ENCODE measurements at places on chromosomes 16 and 17. TPM values are rescaled to one million over a fixed set of nuclear protein-coding genes. Genes with fewer than 3 reads are reported as not detected.

The CCL13 gene
- total RNA-seq = not detected

The PRSS33 gene
- total RNA-seq = not detected

DNA sequence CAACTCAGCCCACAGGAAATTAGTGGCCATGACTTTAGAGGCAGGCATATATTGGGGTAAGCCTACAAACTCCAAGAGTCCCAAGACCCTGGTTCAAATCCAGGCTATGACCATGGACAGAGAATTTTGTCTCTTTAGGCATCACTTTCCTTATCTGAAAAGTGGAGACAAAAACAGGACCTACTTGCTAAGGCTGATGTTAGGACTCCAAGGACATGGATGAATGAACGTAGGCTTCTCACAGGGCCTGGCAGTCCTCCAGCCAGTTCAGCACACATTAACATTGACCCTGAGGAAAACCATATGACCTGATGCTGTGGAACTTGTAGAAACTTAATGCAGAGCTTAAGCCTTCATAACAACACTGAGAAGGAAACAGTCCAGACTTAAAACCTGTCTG, 1.4 kb downstream of the FKBP10 start:
- DNase-seq = no peak

DNA sequence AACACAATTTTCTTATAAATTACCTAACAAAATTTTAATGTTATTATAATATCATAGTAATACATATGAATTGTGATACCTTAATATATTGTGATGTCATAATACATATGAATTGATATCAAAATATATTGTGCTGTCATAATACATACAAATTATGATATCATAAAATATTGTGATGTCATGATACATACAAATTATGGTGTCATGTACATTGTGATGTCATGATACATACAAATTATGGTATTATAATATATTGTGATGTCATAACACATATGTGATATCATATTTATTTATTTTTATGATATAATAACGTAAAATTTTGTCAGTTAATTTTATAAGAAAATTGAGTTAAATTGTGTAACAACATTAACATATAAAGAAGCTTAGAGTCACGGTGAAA, 1927.2 kb downstream of the TP53TG3F start:
- DNase-seq = no peak

The ADORA2B gene
- total RNA-seq = 20.8 TPM

The FBXW10 gene
- total RNA-seq = not detected

DNA sequence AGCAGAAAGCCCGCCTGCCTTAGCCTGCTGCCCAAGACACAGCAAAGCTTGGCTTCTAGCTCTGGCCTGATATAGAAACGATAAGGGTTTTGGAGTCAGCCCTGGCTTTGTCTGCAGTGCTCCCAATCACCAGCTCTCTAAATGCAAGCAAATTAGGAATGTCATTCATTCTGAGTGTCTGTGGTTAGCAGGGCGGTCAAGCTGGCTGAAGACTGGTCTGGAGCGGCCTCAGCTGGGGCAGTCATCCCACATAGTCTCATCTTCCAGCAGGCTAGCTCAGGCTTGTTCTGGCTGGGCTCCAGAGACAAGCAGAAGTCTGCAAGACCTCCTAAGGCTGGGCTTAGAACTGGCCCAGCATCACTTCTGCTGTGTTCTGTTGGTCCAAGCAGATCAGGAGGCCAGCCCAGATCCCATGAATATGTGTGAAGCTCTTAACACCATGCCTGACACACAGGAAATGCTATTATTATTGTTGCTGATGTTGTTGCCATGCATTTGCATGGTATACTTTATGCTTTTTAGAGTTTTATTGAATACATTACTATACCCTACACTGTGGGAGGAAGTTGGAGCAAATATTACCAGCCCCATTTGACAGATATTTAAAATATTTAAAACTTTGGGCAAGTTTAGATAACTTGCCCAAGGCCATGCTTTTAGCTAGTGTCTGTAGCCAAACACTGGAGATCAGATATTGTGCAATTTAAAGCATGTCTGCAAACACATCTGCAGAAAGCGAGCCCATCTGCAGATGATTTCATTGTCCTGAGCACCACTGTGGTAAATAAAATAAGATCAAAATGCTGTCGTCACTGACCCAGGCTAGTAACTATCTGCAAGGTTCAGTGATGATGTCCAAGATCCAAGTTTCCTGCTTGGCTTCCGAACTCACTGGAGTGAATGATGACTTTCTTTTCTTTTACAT, 24.8 kb downstream of the TMC7 start:
- peak; percentile 93 for DNase-seq

DNA sequence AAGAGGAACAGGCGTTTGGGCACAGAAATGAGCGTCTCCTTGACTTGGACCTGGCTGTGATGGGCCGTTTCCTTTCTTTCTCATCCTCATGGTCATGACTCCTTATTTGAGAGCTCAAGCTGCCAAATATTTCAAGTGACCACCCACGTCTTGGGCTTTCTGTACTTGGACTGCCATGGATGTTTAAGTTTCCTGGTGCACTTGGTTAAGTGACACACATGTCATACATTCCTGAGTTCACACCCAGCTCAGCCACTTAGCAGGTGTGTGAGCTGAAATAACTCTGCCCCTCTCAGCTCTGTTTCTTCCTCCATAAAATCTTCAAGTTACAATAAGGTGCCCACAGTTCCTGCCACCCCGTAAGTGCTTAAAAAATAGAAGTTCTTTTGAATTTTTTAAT, 114.5 kb downstream of the CLEC16A start:
- no peak for DNase-seq

DNA sequence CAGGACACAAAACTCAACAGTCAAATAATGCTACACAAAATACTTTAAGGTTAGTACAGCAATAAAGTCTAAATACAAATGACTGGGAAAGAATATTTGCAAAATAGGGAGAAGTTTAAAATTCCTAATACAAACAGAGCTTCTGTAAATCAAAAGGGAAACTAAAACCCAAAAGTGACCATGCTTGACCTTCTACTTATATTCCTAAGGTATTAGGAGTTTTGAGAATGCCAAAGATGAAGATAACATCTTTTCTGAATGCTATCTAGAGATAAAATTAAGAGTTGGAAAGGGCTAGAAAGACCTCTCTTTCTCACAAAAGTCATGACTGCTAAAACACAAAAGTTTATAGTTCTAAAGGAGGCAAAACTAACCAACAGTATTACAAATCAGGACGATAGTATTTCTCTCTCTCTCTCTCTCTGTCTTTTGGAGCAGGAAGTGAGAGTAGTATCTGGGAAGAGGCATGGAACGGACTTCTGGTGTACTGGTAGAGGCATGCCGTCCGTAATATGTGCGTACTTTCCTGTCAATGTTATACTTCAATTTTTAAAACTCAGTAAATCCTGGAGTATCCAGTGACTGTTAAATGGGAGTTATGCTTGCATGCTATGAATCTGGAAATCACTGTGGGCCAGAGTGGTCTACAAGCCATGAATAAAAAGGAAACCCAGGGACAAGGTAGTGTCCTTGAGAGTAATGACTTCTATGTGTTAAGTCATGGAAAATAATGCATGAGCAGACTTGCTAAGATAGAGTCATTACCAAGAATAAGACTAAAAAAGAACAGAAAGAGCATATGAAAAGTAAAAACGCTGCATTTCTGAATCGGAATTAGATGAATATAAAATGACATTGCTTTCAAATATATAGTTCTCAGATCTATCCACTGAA, 49.7 kb upstream of the ANKFY1 start:
- DNase-seq = peak; percentile 15

- DNase-seq = peak; percentile 48
Measured at GRCh38 chr17:50381920-50382319, 8.9 kb downstream of the EME1 start.

DNA sequence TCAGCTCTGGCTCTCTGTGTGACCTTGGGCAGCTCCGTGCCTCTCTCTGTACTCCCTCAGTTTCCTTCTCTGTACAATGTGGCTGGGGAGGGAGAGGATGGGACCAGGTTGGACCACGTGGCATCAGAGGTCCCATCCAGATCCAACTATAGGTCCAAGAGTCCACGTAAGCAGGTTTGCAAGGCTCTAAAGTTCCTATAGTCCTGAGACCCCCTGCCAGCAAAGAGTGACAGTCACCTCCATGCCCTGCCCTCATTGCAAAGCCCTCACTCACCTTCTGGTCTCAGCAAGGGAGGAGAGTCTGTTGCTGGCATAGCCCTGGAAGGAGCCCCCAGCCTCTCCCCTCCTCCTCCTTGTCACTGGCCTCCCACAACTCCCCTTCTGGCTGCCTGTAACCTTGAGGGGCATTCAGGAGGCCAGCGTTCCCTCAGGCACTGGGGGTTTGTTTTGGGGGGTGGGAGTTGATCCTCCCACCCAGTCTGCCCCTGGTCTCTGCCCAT, 6.1 kb upstream of the DRC7 start:
- no peak for DNase-seq

DNA sequence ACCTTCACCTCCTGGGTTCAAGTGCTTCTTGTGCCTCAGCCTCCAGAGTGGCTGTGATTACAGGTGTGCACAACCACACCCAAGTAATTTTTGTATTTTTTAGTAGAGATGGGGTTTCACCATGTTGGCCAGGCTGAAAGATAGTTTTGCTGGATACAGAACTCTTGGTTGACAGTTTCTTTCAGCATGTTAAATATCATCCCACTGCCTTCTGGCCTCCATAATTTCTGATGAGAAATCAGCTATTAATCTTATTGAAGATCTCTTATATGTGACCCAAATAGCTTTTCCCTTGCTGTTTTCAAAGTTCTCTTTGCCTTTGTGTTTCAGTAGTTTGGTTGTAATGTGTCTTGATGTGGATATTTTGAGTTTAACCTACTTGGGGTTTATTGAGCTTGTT, 50.3 kb upstream of the BRD7 start:
- DNase-seq = no peak

The FBXO39 gene
- total RNA-seq = not detected

GRCh38 chr16:27708651-27709050, 158.7 kb downstream of the KATNIP start:
- DNase-seq = no peak

The EVPL gene
- not detected for total RNA-seq

- no peak for DNase-seq
Measured at GRCh38 chr16:12336141-12336540, 359.6 kb downstream of the SNX29 start.

DNA sequence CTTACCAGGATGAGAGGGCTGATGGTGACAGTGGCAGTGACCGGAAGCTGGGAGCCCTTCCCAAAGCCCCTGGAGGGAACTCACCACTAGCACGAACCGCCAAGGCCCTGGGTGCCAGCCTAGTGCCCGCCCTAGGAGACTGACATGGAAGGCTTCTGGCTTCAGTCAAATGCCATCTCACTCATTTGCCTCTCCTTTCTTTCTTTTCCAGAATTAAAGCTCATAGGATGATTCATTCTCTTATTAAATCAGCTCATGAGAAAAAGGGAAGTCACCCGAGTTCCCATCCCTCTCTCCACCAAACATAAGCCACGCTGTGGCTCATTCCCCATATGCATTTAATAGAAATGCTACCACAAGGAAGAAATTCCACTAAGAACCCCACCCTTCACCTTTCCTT, 12.1 kb downstream of the CUEDC1 start:
- peak; percentile 81 for DNase-seq

- no peak for DNase-seq
Measured at GRCh38 chr16:1637526-1637925, 25.4 kb downstream of the CRAMP1 start.

- DNase-seq = peak; percentile 67
Measured at GRCh38 chr17:75412455-75413317, 7.2 kb upstream of the GRB2 start.

- no peak for DNase-seq
Measured at GRCh38 chr16:85793662-85794298, 5.6 kb downstream of the EMC8 start.

DNA sequence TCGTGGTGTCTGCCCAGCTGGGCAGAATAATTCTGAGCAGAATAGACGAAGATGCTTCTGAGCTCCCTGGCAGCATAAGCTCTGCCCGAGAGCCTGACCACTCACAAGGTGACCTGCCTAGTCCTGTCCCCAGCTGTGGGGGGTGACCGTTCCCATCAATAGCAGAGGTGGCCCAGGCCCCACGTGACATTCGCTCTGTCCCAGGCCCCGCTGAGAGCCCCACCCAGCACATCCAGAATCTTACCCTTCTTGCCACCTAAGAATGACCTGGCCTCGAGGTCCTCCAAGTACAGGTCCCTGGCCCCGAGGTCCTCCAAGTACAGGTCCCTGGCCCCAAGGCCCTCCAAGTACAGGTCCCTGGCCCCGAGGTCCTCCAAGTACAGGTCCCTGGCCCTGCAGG, 695 bp upstream of the TMEM204 start:
- DNase-seq = no peak

DNA sequence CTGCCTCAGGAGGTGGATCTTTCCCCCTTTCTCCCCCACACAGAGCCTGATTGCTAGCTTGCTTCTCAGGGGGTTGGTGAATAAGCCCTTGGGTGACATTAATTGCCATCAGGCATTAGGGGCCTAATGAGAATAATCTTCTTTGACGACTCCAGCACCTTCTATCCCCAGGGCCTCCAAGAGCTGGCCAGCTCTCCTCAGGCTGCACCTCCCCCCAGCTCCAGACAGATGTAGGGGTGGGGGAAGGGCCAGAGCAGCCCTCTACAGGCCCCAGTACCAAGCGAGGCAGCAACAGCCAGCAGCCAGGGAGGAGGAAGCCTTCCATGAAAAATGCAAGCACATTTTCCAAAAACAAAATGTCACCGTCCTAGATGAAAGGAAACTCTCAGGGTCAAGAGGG, 1.4 kb upstream of the TMEM132E start:
- DNase-seq = no peak

The MKS1 gene
- 13.8 TPM for total RNA-seq

DNA sequence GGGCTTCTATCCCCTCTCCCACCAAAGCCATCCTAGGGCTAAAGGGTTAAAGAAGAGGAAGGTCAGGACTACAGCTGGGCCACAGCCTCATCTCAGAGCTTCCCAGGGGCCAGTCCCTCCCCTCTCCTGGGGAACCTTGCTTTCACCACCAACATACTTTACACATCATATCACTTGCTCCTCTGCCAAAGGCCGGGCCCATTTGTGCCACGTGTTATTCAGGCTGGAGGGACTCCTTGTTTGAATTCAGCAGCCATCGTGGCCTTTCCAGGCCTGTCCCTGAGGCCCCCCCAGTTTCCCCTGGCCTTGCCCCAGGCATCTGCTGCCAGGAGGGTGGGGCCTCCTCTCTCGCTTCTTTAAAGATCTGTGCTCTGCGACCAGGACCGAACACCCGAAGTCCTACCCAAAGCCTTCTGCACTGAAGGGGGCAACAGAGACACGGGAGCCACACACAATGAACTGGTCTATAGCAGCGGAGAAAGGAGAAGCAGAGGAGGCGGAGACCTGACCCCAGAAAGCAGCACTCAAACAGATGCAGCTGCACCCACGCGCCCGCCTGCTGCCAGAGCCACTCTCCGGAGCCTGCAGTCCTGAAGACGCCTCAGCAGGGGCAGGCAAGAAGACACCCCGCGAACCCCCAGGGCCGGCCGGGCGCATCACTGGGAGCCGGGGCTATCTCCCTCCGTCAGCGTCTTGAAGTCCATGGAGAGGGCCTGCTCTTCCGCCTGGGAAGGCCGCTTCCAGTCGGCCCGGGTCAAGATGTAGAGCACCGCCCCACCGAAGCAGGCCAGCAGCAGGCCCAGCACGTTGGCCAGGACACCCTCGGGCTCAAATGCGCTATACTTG, 12.1 kb downstream of the CYB561 start:
- DNase-seq = peak; percentile 97

The TEKT5 gene
- 1.4 TPM for total RNA-seq

- no peak for DNase-seq
Measured at GRCh38 chr17:15660077-15660476, 24.0 kb downstream of the TRIM16 start.

- peak; percentile 39 for DNase-seq
Measured at GRCh38 chr17:29004081-29004692, 1.6 kb downstream of the SEZ6 start.
